Mesothelial cell of epicardium (in vitro differentiated cells): ENCODE measurements at places on chromosomes 3 and 15. TPM values are rescaled to one million over a fixed set of nuclear protein-coding genes. Genes with fewer than 3 reads are reported as not detected.

The SPATA12 gene
- total RNA-seq: not detected in 3 replicates

GRCh38 chr3:37787153-37787867 is 74.4 kb upstream of the CTDSPL start:
- no peak overlapping the region for H3K4me3 ChIP-seq
- H3K27ac ChIP-seq: no peak overlapping the region
- DNase-seq: no peak
- H3K4me1 ChIP-seq: peaks cover 10% of the 10 kb centered on the region
- H3K27me3 ChIP-seq: no peaks in the 10 kb centered on the region

DNA sequence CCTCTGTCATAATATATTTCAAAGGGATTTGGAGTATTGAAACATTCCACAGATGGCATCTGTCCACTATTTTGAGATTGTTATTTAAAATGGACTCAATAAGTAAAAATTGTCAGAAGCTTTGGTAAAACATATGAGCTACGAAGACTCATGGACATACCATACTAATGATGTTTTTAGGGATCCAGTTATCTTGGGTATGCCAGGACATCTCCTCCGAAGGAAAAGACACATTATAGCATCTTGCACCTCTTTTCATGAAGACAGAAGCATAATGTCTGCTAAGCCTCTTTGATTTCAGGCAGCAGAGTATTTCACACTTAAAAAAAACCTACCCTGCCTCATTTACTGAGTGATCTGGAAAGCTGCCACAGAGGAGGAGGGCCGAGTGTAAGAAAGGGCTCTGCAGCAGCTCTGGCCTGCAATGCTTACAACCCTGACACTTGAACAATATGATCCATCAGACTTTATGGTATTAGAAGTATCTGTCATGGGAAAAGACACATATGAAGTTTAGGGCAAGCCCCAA is 284.8 kb downstream of the TUSC7 start:
- no peaks in the 10 kb centered on the region for H3K36me3 ChIP-seq
- no peak overlapping the region for H3K4me3 ChIP-seq
- no peak for DNase-seq
- H3K27me3 ChIP-seq: peaks cover 3% of the 10 kb centered on the region

The ADGRG7 gene
- total RNA-seq: not detected in 3 replicates

DNA sequence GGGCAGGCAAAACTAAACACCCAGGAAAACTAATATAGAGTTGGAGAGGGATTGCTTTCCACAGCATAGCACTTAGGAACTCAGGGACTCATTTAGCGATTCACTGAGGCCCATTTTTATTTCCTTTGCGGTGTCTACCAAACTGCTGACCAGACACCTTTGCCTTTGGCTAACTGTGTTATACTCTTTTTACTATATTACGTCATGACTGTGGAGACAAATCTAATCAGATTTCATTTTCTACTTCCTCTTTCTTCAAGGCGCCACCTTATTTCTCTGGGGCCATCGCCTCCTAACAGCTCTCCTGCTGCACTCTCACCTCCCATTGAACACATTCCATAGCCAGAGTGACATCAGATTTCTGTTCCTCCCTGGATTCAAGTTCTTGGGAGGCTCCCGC is 215.7 kb upstream of the WNT5A start:
- no peak for DNase-seq
- H3K4me3 ChIP-seq: no peak overlapping the region
- H3K4me1 ChIP-seq: peaks cover 17% of the 10 kb centered on the region
- H3K27ac ChIP-seq: no peak overlapping the region
- peaks cover 10% of the 10 kb centered on the region for H3K27me3 ChIP-seq
- H3K36me3 ChIP-seq: no peaks in the 10 kb centered on the region

GRCh38 chr3:149186219-149186618 is 35.4 kb downstream of the CP start:
- H3K36me3 ChIP-seq: peaks cover 16% of the 10 kb centered on the region
- no peak overlapping the region for H3K4me3 ChIP-seq
- DNase-seq: no peak
- peaks cover 5% of the 10 kb centered on the region for H3K4me1 ChIP-seq
- no peak overlapping the region for H3K27ac ChIP-seq

The CPB1 gene
- total RNA-seq: 11.5 to 16.2 TPM (median 11.9 TPM) in 3 replicates

- no peaks in the 10 kb centered on the region for H3K4me1 ChIP-seq
- H3K36me3 ChIP-seq: no peaks in the 10 kb centered on the region
- no peak overlapping the region for H3K27ac ChIP-seq
- no peak for DNase-seq
- no peak overlapping the region for H3K4me3 ChIP-seq
- peaks cover 9% of the 10 kb centered on the region for H3K27me3 ChIP-seq
Measured at GRCh38 chr15:26376243-26376642, 396.6 kb downstream of the GABRB3 start.
